ENCODE measurements at places on chromosomes 3 and 15. TPM values are rescaled to one million over a fixed set of nuclear protein-coding genes. Genes with fewer than 3 reads are reported as not detected.

SLC2A2 gene
- total RNA-seq, result 0.28 TPM

LRRIQ4 gene
- total RNA-seq, result 0.28 TPM

- no peak for DNase-seq
- no peaks in the 10 kb centered on the region for H3K4me1 ChIP-seq
- H3K4me3 ChIP-seq, result no peak overlapping the region
- H3K36me3 ChIP-seq, result no peaks in the 10 kb centered on the region
- no peak overlapping the region for H3K27ac ChIP-seq
- no peaks in the 10 kb centered on the region for H3K27me3 ChIP-seq
Observed at GRCh38 chr3:55330756-55331155, 156.3 kb downstream of the WNT5A start.

ZNF385D gene
- 32.1 TPM for total RNA-seq

DNA sequence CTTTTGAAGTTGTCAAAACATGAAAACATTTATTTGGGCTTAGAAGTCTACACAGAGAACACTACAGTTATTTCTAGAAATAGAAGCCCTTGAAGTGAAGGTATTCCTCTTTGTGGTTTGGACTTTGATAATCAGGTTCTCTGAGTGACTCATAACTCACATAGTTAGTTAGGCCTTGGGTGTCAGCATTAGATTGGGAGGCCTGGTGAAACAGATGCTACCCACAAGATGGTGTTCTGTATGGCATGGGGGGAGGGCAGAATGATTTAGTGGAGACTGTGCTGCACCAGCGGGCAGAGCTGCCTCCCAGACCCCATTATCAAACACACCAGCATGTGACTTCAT, 108.9 kb upstream of the ETV5 start:
- no peak overlapping the region for H3K27ac ChIP-seq
- H3K27me3 ChIP-seq, result no peaks in the 10 kb centered on the region
- H3K36me3 ChIP-seq, result no peaks in the 10 kb centered on the region
- no peak for DNase-seq
- H3K4me1 ChIP-seq, result peaks cover 23% of the 10 kb centered on the region
- H3K4me3 ChIP-seq, result no peak overlapping the region

DNA sequence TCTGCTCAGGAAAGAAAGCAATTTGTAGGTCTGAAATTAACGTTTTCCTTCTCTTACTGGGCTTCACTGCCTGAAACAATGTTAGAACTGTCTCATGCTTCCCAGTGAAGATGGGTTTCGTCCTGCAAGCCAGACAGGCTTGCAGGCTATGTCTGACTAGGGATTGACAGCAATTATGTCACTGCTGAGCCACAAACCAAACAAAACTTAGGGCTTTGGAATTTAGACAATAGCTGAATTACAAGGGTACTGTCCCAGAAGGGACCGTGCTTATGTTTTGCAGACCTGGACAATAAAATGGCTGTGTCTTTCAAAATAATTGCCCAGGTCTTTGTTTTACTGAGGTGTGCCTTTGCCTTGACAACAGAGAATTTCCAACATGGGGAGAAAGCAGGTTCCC, 46.3 kb upstream of the CCDC80 start:
- no peak overlapping the region for H3K27ac ChIP-seq
- no peak overlapping the region for H3K4me3 ChIP-seq
- no peaks in the 10 kb centered on the region for H3K36me3 ChIP-seq
- H3K27me3 ChIP-seq, result no peaks in the 10 kb centered on the region
- DNase-seq, result no peak
- no peaks in the 10 kb centered on the region for H3K4me1 ChIP-seq

- H3K27ac ChIP-seq, result peak overlapping the region; percentile 17
- H3K27me3 ChIP-seq, result no peaks in the 10 kb centered on the region
- no peaks in the 10 kb centered on the region for H3K36me3 ChIP-seq
- DNase-seq, result no peak
- H3K4me3 ChIP-seq, result no peak overlapping the region
- H3K4me1 ChIP-seq, result no peaks in the 10 kb centered on the region
Observed at GRCh38 chr15:52653431-52653964, 25.7 kb downstream of the ATOSA start.

DNA sequence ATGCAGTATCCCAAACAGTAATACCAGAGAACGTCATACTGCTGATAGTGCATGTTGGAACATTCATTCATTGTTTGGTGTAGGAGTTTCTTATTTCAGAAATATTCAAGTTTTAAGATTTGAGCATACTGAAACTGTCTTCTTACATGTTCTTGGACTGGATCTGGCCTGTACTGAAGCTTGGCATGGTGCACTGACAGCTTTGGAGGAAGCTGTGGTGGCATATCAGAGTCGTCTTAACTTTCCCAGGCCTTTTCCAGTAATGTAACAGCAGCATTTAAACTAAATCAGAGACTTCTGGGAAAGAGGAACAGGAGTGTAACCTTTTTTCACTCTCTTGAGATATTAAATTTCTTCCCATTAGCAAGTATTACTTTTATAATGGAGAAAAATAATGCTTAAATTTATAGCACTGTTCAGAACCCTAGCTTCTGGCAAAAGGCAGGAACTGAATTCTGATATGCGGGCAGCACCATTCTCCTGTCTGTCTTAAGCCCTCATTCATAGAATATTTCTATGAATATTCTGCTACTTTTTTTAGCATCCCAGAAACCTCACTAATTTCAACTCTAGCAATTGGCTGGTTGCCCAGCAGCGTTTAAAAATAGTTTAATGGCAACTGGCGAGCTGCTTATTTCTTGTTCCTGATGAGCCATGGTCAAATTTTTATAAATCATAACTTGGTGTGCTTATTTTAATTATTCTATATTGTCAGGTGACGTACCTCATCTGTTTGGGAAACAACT, 31.1 kb downstream of the DNAJC13 start:
- no peak overlapping the region for H3K4me3 ChIP-seq
- no peak overlapping the region for H3K27ac ChIP-seq

FANCD2OS gene
- not detected for total RNA-seq

PLAAT1 gene
- total RNA-seq, result 9.3 TPM

RBP2 gene
- total RNA-seq, result not detected

FOXB1 gene
- total RNA-seq, result 2.0 TPM

CPNE9 gene
- 6.3 TPM for total RNA-seq

CHAC1 gene
- 3.6 TPM for total RNA-seq

DNA sequence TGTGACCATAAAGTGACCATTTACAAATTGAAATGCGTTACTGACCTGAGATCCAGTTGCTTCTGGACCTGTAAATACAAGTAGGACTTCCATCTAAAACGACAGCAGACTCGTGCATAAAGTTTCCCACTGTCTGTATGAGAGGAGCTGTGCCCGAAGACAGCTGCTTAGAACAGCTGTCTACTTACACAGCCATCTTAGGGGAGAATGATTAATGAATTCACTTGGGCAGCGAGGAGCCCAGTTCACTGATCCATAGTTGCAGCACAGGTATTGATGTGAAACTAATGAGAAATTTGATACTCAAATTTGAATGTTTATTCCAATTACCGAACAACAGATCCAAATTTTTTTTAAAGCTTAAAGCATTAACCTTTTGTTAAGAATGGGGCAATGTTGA, 748.1 kb downstream of the NR2F2 start:
- H3K27ac ChIP-seq, result no peak overlapping the region
- H3K27me3 ChIP-seq, result peaks cover 4% of the 10 kb centered on the region
- H3K4me3 ChIP-seq, result no peak overlapping the region
- H3K4me1 ChIP-seq, result no peaks in the 10 kb centered on the region
- peak; percentile 41 for DNase-seq

DNA sequence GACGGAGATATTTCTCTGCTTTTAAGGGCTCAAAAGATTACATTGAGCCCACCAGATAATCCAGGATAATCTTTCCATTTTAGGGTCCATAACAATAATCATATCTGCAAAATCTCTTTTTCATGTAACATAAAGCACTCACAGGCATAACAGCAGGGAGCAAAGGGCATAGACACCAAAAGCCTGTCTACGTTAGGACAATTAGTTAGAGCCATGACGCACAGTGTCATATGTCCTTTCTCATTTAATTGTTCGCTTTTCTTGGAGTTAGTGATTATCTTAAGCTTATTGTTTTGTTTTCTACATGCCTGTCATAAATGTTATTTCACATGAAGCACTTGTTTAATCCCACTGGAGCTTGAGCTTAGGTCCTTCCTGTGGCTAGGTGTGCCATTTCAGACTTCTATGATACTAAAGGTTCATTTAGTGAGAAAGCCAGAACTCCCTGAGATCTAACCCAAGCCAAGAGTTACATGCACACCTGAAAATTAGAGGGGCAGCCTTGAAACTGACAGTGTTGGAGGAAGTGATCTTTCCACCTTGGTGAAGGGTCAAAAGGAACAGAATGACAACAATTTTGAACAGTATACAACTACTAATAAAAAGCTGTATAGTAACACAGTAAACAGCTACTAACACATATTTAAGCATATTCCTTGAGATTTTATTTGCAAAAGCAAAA, 11.7 kb upstream of the HHATL start:
- H3K4me1 ChIP-seq, result no peaks in the 10 kb centered on the region
- H3K27me3 ChIP-seq, result no peaks in the 10 kb centered on the region
- H3K27ac ChIP-seq, result no peak overlapping the region
- DNase-seq, result no peak
- H3K4me3 ChIP-seq, result no peak overlapping the region
- no peaks in the 10 kb centered on the region for H3K36me3 ChIP-seq

DNA sequence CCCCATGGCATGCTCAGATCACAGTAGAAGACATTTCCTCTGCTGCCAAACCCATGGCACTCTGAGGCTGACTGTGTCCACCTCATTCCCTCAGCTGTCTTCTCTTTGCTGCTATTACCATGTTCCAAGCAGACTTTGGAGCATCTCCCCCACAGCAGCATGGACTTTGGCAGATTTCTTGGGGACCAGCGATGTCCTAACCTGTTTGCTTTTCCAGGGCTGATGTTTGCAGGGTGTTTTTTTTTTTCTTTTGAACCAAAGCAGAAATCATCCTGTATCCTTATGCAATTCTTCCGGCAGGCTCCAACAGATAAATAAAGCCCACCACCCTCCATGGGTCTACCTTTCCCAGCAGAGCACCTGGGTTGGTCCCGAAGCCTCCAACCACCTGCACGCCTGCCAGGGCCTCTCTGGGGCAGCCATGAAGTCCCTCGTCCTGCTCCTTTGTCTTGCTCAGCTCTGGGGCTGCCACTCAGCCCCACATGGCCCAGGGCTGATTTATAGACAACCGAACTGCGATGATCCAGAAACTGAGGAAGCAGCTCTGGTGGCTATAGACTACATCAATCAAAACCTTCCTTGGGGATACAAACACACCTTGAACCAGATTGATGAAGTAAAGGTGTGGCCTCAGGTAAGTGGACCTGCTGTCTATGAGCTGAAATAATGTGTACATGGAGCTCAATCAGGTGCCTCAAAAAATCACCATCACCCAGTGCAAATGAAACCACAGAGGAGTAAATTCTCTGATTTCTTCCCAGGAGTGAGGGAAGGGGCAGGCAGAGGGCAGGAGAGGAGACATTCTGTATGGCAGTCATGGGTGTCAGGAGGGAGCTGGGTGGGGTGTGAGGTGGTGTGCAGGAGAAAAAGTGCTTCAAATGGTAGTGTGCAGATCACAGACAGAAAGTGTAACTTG, at the start of gene AHSG:
TSS of gene AHSG (plus strand) at position 340 of the 916 bp plus-strand sequence. CDS start at position 422, 82 bp downstream.
- H3K27ac ChIP-seq, result no peak within 1 kb of the TSS
- H3K36me3 ChIP-seq, result no peaks in the 10 kb centered on the region
- peaks cover 22% of the 10 kb centered on the region for H3K4me1 ChIP-seq
- no peak within 1 kb of the TSS for H3K4me3 ChIP-seq

WDR93 gene
- total RNA-seq, result 3.9 TPM

CCR2 gene
- 0.44 TPM for total RNA-seq

GRCh38 chr15:45773149-45773548, 138.3 kb downstream of the SQOR start:
- H3K27ac ChIP-seq, result no peak overlapping the region
- no peaks in the 10 kb centered on the region for H3K4me1 ChIP-seq
- no peaks in the 10 kb centered on the region for H3K36me3 ChIP-seq
- no peaks in the 10 kb centered on the region for H3K27me3 ChIP-seq
- DNase-seq, result no peak
- H3K4me3 ChIP-seq, result no peak overlapping the region

GRCh38 chr3:127637971-127638370, 9.0 kb downstream of the PODXL2 start:
- peaks cover 3% of the 10 kb centered on the region for H3K4me1 ChIP-seq
- no peaks in the 10 kb centered on the region for H3K27me3 ChIP-seq
- H3K27ac ChIP-seq, result no peak overlapping the region
- H3K36me3 ChIP-seq, result peaks cover 19% of the 10 kb centered on the region
- no peak for DNase-seq

GRCh38 chr15:71313806-71314205, 198.5 kb downstream of the THSD4 start:
- H3K36me3 ChIP-seq, result no peaks in the 10 kb centered on the region
- H3K4me3 ChIP-seq, result no peak overlapping the region
- no peaks in the 10 kb centered on the region for H3K4me1 ChIP-seq
- no peaks in the 10 kb centered on the region for H3K27me3 ChIP-seq

- DNase-seq, result no peak
- peaks cover 2% of the 10 kb centered on the region for H3K36me3 ChIP-seq
- no peaks in the 10 kb centered on the region for H3K4me1 ChIP-seq
Observed at GRCh38 chr3:43559961-43560360, 61.9 kb downstream of the ANO10 start.

- no peak overlapping the region for H3K4me3 ChIP-seq
- DNase-seq, result no peak
- no peak overlapping the region for H3K27ac ChIP-seq
- H3K4me1 ChIP-seq, result no peaks in the 10 kb centered on the region
Observed at GRCh38 chr3:106029954-106030626, 161.3 kb upstream of the CBLB start.

SLC22A14 gene
- 0.28 TPM for total RNA-seq

- DNase-seq, result no peak
- no peak overlapping the region for H3K4me3 ChIP-seq
- H3K27me3 ChIP-seq, result no peaks in the 10 kb centered on the region
- no peak overlapping the region for H3K27ac ChIP-seq
- H3K4me1 ChIP-seq, result no peaks in the 10 kb centered on the region
Observed at GRCh38 chr3:175601521-175601920, 742.4 kb downstream of the NAALADL2 start.

KLHL6 gene
- total RNA-seq, result 3.0 TPM

- peaks cover 27% of the 10 kb centered on the region for H3K4me1 ChIP-seq
- peak overlapping the region; percentile 94 for H3K27ac ChIP-seq
- peak overlapping the region; percentile 89 for H3K4me3 ChIP-seq
- peaks cover 20% of the 10 kb centered on the region for H3K36me3 ChIP-seq
- DNase-seq, result no peak
Observed at GRCh38 chr3:9932843-9933560, 632 bp upstream of the CRELD1 start.

- H3K27me3 ChIP-seq, result no peaks in the 10 kb centered on the region
- peak overlapping the region; percentile 11 for H3K27ac ChIP-seq
- H3K4me1 ChIP-seq, result peaks cover 35% of the 10 kb centered on the region
- no peak for DNase-seq
Observed at GRCh38 chr3:123390865-123391600, 57.9 kb downstream of the ADCY5 start.

GRCh38 chr15:51576286-51576850, 46.2 kb downstream of the DMXL2 start:
- H3K27ac ChIP-seq, result no peak overlapping the region
- DNase-seq, result no peak
- no peaks in the 10 kb centered on the region for H3K36me3 ChIP-seq
- H3K4me3 ChIP-seq, result no peak overlapping the region
- H3K4me1 ChIP-seq, result no peaks in the 10 kb centered on the region
- no peaks in the 10 kb centered on the region for H3K27me3 ChIP-seq

- no peaks in the 10 kb centered on the region for H3K27me3 ChIP-seq
- no peak overlapping the region for H3K27ac ChIP-seq
- no peaks in the 10 kb centered on the region for H3K36me3 ChIP-seq
- DNase-seq, result no peak
- H3K4me1 ChIP-seq, result no peaks in the 10 kb centered on the region
- no peak overlapping the region for H3K4me3 ChIP-seq
Observed at GRCh38 chr15:35925275-35926006, 379.5 kb upstream of the DPH6 start.

GRCh38 chr15:80815106-80815505, 35.9 kb downstream of the CEMIP start:
- no peak overlapping the region for H3K4me3 ChIP-seq
- H3K27ac ChIP-seq, result no peak overlapping the region
- H3K27me3 ChIP-seq, result no peaks in the 10 kb centered on the region
- H3K4me1 ChIP-seq, result no peaks in the 10 kb centered on the region
- DNase-seq, result no peak
